ENCODE measurements at places on chromosomes 2 and 18.

DNA sequence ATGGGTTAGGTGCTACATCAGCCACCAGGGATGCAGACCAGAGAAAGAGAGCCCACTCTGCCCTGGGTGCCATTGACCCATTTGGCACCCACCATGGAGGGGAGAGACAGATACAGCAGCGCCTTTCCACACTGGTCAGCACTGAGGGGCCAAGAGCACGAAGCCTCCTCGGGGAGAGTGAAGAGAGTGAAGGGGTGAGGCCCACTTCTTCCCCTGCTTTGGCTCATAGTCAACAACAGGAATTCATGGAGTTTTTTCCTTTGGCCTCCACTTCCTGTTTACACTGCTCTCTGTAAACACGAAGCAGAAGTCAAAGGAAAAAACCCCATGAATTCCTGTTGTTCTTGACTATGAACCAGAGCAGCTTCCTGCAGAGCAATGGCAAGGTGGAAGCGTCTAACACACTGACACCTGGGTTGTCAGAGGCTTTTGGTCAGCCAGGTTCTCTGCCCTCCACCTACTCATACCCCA, 80.0 kb downstream of the CCDC93 start:
- DNase-seq: no peak

GRCh38 chr2:218718058-218718457, 7.4 kb downstream of the TTLL4 start:
- DNase-seq: no peak

- no peak for DNase-seq
Observed at GRCh38 chr18:43141208-43141607, 25.7 kb upstream of the RIT2 start.

DNA sequence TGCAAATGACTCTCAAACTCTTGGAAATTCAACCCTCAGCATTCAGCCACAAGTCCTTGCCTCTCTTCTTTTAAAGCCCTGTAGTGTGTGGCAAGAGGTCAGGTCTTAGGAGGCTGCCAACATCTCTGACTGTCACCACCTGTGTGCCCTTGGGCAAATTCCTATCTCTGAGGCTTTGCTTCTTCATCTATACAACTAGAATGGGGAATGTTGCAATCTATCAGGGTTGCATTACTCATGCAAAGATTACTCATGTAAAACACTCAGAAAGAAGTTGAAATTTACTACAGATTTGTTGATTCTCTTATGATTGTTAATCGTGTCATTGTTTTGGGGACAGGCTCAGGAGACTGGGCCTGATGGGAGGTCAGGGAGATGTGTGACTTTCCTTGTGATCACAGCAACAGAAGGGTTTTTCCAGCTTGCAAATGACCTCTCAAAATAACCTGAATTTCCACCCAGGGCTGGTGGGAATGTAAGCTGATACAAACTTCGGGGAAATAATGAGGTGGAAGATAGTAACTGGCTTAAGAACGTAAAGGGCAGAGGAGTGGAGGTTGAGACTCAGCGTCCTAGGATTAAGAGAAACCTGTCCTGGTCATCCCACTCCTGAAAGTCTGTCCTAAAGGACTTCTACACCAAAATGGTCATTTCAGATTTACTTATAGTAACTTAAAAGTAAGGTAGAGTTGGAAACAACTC, 32.1 kb upstream of the SIGLEC15 start:
- peak; percentile 70 for DNase-seq

GRCh38 chr2:40363231-40363630, 88.7 kb downstream of the SLC8A1 start:
- no peak for DNase-seq

DNA sequence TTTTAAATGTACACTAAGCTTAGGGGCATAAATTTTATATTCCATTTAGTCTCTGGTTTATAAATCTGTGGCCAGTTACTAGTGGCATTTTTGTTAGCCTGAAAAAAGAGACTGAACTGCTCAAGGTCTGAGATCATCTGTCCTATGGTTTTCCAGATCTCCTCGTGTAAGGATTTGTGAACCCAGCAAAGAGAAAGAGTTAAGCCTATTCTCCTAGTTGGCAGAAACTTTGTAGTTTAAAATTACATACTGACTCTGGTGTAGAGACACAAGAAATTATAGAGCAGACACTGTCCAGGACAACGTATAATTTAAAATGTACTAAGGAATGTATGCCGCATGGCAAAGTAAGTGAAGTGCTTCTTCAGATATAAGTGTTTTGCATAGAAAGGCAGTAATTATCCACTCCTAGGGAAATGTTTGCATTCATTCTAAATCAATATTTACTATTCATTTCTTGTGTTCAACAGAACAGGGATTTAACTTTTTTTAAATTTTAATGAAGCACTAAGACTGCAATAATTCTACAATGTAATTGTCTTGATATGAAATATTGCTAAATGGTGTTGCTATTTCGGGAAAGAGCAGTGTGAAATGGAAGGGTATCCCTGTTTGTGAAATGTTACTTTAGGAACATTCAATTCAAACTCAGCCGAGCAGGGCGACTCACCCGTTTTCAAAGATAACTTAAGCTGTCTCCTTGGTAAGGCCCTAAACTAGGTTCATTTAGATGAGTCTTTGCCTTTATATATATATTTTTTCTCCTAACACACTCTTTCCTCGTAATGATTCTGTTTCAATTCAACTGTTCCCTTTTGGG, 508.4 kb upstream of the ZEB2 start:
- DNase-seq: no peak

DNA sequence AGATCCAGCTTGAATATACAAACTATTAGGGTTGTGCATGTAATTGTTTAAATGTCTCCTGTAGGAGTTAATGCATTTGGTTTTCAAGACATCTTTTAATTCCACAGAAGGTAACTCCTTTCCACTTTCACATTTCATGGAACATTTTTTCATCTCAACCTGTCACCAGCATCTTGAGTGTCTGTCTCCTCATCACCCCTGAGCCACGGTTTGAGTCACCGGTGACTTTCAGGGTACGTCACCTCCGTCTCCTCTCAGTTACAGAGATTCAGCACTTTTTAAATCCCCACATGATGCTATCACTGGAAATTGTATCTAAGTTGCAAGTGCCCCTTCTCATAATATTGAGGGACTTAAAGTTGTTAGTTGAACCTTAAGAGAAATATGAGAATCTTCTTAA, 25.3 kb downstream of the GPR55 start:
- DNase-seq: no peak

GRCh38 chr2:43305012-43305411, 78.6 kb upstream of the ZFP36L2 start:
- DNase-seq: no peak

GRCh38 chr2:147933931-147934330, 86.6 kb downstream of the ORC4 start:
- DNase-seq: no peak

DNA sequence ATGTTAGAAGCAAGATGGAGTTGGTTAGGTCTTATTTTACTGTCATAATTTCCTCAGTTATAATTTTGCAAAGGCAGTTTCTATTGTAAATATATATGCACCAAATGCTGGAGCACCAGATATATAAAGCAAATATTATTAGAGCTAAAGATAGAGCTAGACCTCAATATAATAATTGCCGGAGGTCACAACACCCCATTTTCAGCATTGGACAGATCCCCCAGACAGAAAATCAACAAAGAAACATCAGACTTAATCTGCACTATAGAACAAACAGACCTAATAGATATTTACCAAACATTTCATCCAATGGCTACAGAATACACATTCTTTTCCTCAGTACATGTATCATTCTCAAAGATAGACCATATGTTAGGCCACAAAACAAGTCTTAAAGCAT, 115.2 kb downstream of the CABYR start:
- no peak for DNase-seq

DNA sequence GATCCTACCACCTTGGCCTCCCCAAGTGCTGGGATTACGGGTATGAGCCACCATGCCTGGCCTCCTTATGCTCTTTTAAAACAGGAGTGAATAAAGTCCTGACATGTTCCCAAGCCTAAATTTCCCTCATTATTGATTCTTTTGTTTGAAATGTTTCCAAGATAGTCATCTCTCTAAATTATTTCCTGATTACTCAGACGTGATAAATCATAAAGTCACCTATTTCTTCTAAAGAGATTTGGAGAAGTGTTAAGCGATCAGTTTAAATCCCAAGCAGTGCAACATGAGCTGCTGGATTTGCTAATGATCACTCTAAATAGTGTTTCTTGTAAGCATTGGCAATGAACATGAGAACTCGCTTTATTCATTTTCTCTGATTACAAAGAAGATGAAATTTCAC, 51.8 kb downstream of the PMAIP1 start:
- DNase-seq: no peak

DNA sequence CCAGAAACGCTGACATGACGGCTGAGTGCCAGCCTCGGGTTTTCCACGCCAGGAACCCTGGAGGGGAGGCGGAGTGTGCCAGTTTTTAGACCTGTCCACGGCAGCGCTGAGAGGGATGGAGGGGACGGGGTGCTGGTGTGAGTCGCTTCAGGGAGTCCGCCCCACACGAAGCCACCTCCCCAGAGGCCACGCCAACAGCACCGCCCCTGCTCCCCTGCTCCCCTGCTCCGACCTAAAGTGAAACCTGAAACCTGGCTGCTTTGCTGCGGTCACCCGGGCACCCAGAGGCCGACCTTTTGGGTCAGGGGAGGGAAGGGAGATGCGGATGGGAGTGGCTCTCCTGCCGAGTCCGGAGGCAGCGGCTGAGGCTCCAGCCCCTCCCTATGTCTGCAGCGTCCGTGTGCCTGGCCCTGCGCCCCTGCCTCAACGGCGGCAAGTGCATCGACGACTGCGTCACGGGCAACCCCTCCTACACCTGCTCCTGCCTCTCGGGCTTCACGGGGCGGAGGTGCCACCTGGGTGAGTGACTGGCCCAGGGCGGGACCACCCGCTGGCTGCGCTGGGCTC, 38.1 kb downstream of the SNED1 start:
- DNase-seq: no peak

GRCh38 chr2:223854741-223855140, 17.4 kb upstream of the AP1S3 start:
- DNase-seq: no peak
